ENCODE measurements at places on chromosomes 2 and 18.

- no peak for DNase-seq
Measured at GRCh38 chr2:108382196-108382595, 4.4 kb downstream of the SULT1C4 start.

DNA sequence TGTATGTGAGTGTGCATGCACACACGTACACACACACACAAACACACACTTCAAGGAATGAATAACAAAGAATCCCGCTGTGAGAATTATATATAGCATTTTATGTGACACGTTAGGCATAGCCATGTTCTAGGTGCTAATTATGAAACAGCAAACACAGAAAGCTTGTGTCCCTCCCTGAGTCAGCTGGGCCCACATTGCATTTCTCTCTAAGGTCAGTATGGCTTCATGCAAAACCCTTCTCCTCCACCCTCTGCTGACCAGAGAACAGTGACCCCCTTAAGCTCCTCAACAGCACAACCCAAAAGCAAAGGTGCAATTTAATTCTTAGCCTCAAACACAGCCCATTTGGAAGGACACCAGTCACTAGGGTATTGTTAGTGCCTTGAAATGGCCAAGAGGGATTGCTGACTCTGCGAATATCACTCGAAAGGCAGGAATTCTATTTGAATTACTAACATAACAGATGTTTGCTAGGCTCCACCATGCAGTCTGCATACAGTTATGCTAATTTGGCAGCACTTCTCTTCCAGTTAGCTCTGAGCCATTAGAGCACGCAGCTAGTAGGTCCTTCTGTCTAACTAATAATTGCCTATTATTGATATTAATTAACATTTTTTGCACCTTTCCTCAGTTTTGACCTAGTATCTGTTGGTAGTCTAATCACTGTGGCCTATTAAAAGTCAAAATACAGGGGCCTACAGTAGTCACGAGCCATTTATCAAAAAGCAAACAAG lies 149.0 kb downstream of the LNPK start:
- no peak for DNase-seq

DNA sequence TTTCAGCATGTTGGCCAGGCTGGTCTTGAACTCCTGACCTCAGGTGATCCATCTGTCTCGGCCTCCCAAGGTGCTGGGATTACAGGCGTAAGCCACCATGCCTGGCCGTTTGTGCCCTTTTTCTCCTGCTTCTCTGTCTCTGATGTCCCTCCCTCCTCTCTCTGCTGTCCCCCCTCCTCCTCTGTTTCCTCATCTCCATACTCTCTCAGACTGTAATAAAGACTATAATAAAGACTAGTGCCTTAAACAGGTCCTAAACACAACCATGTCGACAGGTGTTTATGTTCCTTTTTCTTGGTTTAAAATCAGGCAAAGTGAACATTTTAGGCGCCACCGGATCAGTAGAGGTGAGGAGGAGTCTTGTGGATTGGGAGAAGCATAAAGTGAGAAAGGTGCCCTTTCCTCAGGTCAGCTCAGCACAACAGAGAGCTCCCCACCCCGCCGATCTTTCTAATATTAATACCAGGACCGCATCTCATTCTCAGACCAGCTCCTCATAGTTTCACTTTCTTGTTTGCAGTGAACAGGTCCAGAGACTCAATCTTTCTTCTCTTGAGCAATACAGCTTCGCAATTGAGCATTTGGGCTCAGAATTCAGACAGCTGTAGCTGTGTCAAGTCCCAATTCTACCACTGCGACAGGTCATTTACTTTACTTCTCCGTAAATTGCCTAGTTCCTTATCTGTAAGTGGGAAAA lies 23.7 kb downstream of the TIMM21 start:
- no peak for DNase-seq

DNA sequence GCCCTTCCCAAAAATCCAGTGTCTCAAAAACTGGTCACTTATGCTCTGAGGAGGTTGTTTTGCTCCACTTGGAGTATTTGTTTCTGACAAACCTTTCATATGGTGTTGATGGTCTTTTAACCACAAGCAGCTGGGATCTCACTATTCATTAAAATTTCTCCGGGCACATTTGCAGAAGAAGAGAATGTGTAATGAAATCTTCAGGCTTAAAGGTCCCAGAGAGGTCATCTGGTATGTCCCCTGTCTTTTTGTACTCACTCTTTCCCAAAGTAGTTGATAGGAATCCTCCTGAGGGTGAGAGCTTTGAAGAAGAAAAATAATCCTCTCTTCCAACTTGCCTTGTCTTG lies 430.8 kb downstream of the SETBP1 start:
- no peak for DNase-seq

DNA sequence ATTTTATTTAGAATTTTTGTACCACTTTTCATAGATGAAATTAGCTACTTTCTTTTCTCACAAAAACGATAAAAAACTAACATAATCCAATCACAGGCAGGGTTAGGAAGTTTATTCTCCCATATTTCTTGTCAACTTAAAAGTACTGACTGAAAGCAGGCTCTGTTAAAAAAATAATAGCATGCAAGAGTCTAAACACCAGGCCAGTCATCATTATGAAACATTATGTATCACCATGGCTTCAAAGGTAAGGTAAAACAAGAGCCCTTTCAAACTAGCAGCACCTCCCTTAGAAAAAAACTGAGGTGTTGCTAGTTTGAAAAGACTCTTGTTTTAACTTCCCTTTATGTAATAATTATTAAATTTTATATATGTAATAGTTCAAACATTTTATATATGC lies 848.0 kb downstream of the RNF144A start:
- no peak for DNase-seq

DNA sequence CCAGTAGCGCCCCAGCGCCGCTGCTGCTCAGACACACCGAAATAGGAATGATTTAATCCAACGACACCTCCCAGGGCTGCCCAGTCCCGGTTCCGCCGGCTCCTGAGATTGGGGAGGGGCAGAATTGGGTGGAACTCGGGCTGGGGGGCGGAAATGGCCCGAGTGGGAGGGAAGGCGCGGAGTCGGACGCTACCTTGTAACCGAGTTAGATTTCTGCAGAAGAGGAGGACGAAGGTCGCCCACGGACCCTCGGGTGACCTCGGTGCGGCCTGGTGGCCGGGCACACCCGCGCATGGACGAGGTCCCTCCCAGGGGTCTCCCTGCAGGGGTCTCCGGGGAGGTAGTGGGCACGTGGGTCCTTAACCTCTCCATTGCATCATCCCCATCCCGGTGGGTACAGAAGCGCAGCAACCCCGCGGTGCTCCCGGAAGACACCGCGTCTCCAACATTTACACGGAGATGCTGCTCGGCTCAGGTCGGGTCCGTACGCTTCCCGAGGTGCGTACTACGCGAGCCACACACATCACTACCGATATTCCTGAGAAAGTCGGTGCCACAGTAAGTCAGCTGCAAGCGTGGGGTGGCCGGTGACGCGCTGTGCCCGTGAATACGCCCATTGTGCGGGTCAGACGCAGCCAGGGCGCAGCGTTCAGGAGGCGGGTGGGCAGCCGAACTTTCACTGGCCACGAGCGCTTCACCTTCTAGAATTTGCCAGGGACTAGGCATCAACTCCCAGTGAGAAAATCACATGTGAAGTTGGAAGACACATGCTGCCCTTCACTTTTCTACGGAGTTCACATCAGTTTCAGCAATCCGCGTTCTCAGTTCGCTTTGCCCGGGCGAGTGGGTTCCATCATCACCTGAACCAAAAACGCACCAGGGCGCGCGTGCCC lies 3.0 kb downstream of the ZNF516 start:
- peak; percentile 80 for DNase-seq

DNA sequence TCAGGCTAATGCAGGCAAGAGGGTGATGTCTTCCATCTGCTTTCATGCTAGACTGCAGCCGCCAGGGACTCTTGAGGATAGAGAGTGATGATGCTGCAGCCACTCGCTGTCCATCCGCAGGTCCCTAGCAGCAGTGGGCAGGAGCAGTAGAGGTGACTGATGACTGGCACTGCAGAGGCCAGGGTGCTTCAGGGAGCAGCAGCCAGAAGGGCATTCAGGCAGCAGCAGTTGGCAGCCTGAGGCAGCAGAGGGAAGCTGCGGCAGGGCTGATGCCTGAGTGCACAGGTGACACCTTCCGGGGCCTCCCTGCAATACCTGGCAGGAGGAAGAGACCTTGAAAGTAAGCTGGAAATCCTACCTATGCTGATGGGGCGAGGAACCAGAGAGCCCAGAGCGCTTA lies 214.2 kb downstream of the ICOS start:
- DNase-seq: no peak

DNA sequence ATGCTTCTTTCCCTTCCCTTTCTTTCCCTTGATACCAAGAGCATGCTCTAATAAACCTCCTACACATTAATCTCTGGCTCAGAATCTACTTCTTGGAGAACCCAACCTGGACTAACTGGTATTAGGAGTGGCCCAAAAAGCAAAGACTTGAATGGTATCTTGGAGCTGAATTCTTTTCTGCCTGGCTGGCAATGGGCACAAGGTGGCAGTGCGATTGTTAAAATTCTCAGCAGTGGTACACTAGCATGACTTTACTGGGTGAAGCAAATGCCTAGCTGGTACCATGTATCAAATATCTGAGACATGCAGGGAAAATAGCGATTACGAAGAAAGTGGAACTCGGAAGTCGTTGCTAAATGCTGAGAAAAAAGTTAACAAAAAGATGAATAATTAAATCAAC lies 376.1 kb downstream of the XIRP2 start:
- no peak for DNase-seq

GRCh38 chr2:170044751-170045478 lies 133.0 kb upstream of the MYO3B start:
- DNase-seq: no peak

- DNase-seq: no peak
Measured at GRCh38 chr2:190478572-190479195, 55.8 kb downstream of the NEMP2 start.

DNA sequence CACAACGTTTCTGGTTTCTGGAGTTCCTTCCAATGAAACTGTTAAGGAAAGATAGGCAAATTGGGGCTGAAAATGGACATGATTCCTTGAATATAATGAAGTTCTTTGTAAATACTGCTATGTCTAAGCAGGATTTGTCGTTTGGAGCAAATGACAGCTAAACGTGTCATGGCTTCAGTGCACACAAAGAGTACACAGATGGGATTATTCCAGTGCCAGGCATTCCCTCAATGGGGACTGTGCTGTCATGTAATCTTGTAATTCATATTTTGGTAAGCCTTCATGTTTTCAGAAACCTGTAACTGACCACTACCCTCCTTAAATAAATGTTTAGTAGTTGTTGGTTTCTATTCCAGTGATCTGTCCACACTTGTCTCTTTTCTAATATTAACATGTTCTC lies 404.7 kb upstream of the CDH7 start:
- DNase-seq: no peak

DNA sequence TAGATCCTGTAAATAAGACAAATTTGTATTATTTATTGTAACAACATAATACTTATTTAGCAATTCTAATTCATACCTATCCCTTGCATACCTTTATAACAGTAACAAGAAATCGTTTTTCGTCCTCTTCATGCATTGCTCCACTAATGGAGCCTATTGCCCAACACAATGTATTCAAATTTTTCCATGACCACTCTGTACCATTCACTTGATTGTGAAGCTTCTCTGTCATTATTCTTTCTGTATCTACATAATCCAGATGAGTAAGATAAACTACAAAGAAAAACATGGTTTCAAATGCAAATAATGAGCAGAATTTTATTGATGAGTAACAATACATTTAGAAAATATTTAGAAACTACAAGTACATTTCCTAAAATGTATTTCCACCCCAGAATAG lies 21.6 kb upstream of the USP34 start:
- no peak for DNase-seq

DNA sequence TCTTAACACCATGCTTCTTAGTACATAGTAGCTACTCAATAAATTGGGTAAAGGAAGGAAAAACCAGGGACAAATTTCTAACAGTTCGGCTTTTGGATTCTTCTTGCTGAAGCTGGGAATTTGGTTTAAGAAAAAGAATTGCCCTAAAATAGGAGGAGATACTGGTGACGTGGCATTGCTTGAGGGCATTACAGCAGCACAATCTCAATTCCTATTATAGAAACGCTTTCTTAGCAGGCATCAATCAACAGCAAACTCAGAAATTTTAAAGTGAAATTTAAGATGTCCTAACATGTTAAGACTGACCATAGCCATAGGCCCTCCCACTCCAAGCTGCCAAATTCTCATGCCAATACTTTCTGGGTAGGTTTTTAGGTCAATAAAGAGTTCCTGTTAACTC lies 169.5 kb downstream of the SRBD1 start:
- DNase-seq: no peak

GRCh38 chr2:103435010-103435409 lies 673.2 kb downstream of the TMEM182 start:
- no peak for DNase-seq

DNA sequence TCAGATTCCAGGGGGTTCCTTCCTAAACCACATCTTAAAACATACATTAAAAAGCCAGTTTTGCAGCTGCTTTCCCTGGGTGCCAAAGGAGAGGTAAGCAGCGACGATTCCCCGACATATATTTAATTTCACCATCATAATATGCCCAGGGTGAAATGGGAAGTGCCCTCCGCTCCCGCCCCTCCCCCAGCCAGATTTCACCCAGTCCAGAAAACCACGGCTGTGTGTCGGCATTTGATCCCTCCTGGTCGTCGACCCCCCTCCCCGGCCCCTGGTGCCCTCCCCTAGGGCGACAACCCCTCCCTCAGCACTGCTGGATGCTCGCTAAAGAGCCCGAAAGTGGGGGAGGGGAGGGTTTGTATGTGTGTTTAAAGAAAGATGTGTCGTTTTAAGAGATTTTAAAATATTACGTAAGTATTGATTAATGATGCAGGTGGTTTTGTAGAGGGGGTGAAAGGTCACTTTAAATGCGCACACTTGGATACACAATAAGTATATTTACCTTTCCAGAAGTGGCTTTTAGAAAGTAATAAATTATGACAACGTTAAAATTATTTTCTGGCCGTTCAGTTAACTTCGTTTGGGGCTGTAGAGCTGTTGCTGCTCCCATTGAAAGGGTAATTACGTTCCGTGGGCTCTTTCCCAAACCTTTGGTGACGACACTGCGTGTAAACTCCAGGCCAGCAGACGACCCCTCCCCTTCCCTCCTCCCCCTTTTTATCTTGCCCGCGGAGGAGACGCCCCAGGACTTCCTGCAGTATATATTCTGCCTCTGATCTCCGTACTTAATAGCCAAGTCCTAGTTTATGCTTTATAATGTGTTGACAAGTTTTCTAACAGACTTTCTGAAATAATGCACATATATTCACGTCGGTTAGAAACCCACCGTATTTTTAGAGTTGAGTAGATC lies 3.4 kb upstream of the BCL11A start:
- no peak for DNase-seq

GRCh38 chr2:7907041-7907440 lies 774.8 kb upstream of the ID2 start:
- DNase-seq: no peak

DNA sequence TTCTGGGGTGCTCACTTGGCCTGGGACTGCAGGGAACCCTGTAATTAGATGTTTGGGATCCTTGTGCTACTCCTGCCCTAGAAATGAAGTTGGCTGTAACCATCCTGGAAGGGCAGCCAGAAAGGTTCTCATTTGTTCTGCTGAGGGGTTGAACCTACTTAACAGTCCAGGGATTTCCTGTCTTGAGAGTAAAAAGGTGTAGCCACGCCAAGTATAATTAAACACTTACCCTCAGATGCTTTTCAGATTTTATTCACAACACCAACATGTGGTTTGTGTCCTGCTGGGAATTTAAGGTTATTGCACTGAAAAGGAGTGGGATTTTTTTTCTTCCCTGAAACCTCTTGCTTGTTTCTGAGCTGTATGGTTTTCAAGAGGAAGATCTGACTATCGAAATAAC lies 222.4 kb upstream of the APCDD1 start:
- DNase-seq: no peak
